Calu3 (cell line): ENCODE measurements at places on chromosomes 1 and 21.
A peak's percentile ranks its signal among the peaks of the same experiment; 100 is the strongest.

GRCh38 chr21:38129711-38130110 lies 127.1 kb upstream of the KCNJ15 start:
- DNase-seq = no peak

DNA sequence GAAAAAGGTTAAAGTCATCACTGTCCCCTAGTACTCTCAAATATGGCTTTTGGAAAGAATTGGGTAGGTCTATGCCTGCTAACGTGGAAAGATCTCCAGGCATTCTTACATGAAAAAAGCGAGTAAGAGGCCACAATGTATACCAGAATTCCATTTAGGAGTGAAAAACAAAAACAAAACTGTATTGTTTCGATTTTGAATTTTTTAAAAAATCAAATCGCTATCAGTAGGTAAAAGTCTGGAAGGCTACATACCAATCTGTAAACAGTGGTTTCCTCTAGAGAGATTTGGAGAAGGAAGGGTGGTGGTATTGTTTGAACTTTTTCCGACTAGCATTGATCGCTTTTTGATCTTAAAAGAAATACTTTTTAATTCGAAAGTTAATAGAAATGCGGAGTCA lies 55.9 kb downstream of the RRAGC start:
- no peak for DNase-seq

- no peak for DNase-seq
These were observed 58.1 kb downstream of the CASZ1 start for GRCh38 chr1:10738061-10739058.

DNA sequence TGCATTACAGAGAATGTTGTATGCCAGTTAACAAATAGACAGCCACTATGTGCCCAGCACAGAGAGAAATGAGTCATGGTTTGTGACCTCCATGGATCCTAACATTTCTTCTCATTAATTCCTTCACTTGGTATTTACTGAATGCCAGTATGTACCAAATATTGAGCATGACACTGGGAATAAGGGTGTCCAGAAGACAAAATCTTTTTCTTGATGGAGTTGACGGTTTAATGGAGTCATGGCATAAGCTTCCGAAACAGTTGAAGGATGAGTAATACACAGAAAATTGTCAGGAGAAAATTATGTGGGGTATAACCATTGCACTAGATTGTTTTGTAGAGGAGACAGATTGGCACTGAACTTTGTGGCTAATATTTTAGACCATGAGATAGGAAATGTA lies 36.9 kb downstream of the PTGFR start:
- DNase-seq = no peak

- peak; percentile 89 for DNase-seq
These were observed 6.3 kb upstream of the PTP4A2 start for GRCh38 chr1:31944205-31945089.

DNA sequence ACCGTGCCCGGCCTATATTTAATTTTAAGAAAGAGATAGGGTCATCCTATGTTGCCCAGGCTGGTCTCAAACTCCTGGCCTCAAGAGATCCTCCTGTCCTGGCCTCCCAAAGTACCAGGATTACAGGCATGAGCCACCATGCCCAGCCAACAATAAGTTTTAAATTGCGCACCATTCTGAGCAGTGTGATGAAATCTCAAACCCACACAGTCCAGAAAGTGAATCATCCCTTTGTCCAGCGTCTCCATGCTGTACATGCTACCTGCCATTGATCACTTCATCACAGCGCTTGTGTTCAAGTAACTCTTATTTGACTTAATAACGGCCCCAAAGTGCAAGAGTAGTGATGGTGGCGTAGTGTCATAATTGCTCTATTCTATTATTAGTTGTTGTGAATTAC lies 75.4 kb downstream of the APP start:
- DNase-seq = no peak

DNA sequence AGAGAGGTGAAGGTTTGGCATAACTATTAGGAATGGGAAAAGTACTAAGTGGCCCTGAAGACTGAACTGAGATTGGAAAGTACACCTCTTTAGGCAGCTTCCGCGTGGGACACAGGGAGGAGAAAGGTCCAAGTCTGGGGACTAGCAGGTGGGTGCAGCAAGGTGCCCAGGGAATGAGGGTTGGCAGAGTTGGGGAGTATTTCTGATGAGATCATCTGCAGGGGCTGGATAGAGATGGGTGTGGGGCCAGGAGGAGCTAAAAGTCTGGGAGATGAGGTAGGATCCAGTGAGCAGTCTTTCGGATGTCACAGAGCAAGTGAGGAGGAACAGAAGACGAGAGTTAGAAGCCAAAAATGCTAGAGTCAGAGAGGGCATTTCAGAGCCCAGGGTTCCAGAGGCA lies 36.1 kb downstream of the CDCA8 start:
- DNase-seq = no peak

- no peak for DNase-seq
These were observed 4.7 kb downstream of the RGS8 start for GRCh38 chr1:182679684-182680083.

GRCh38 chr1:115830963-115831362 lies 10.0 kb downstream of the NHLH2 start:
- no peak for DNase-seq

DNA sequence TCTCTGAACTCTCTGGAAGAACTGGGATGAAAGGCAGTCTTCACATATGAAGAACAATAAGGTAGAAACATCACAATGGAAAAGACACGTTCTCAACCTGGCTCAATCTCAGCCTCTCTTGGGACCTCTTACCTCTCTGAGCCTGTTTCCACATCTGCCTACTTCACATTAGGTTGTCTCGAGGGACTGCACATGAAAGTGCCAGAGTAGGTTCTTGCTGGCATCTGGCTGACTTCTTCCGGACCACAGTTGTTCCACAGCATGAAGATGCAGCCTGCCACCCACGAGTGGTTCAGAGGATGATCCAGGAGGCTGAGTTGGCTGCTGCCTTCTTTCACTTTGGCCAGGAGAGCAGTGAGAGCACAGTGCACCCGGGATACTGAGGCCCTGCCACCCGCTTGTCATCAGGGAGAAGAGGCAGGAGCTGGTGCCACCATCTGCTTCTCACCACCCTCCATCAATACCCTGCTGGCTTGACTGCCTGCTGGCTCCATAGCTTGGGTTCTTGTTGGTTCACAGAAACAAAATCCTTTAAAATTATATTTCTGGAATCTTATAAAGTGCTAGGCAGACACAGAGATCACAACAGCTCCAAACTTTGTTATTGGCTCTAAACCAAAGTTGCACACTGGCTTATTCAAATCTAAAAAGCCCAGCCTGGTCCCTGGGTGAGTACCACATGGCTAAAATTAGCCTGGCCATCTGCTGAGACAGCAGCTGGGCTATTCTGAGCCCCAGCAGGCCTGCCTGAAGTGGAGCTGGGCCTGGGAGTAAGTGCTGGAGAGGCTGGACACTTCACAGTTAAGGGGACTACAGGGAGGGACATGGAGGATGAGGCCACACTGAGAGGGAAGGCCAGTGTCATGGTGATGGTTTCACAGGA lies 46.9 kb upstream of the LIN9 start:
- DNase-seq = no peak

DNA sequence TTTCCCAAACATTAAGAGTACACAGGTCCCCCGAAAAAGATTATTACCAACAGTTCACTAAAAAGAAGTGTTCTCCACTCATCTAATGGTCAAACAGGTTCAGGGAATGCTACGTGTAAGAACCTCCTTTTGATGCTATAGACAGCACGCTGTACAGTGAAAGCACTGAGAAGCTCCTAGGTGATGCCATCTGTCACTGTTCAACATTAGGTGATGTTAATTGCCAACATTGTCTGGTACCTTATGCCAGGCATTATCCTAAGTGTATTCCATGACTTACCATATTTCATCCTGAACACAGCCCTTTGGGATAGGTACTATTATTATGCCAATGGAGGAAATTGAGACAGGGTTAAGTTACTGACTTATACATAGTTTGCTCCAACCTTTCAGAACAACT lies 82.1 kb downstream of the DAB1 start:
- DNase-seq = no peak
